Fibroblast of skin of scalp (primary cell): ENCODE measurements at places on chromosomes 1 and 21.

- no peak for DNase-seq
Observed at GRCh38 chr1:147185432-147185831, 13.2 kb upstream of the PRKAB2 start.

GRCh38 chr21:29228306-29228705 lies 70.4 kb upstream of the BACH1 start:
- no peak for DNase-seq

DNA sequence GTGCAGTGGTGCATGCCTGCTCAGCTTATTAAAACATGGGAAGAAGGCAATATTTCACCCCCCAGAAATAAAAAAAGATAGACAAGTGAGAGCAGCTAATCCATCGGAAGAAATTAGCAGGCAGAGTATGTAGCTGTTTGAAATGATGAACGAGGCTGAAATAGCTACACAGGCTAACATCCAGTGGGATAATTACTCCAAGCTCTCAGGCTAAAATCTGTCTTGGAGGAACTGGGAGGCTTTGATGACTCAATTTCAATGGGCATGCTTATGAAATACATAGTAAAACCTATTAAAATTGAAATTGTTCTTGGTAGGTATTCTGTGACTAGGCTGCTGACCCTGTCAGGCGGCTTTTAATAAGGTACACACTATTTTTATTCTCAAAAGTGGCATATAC lies 84.1 kb upstream of the RRP15 start:
- DNase-seq, result peak; percentile 3

GRCh38 chr1:30332116-30333094 lies 391.0 kb downstream of the MATN1 start:
- no peak for DNase-seq

DNA sequence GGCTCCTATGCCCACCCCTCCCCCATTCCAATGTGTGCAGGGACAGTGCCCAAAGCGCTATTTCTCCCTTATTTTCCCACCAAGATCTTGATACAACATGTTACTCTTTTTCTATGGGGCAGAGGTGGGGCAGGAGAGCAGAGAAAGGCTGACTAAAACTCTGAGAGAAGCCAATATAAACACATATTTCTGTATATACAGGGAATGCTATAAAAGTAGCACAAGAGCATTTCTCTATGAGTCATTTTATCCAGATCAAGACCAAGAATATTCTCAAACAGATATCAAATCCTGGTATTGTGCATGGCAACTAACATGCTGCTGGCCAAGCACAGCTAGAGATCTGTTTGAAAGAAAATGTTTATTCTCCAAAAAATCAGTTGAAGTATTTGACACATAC lies 7.3 kb downstream of the WDR26 start:
- DNase-seq, result peak; percentile 79

DNA sequence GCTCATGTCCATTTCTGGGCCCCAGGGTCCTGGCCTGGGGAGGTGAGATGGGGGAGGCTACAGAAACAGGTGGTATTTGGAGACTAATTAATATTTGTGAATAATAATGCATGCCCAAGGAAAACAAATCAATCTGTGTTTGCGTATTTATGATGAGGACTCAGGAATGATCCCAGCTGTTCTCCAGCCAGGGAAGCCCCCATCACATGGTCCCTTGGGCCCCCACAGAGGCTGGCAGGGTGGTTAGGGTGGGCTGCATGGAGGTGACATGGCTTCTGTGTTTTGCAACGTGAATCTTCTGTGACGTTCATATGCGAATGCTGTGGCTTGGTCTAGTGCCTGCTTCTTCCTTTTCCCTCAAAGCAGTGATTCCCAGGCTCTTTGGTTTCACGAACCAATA lies 10.5 kb downstream of the PTPRF start:
- no peak for DNase-seq

- peak; percentile 35 for DNase-seq
Observed at GRCh38 chr1:91513160-91513559, 12.5 kb downstream of the CDC7 start.

DNA sequence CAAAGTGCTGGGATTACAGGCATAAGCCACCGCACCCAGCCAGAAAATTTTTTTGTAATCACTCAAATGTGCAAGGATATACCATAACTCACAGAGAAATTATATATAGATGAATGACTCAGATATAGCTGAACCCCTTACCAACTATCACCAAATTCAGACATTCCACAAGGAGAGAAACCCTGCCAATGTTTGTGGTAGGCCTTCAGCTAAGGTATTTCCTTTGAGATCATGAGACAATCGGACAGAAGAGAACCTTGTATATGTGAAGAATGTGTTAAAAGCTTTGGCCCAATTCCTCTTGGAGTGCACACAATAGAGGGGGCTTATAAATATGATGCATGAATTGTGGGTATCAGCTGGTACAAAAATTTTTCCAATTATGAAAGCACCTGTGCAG lies 50.7 kb downstream of the ZNF684 start:
- peak; percentile 62 for DNase-seq

GRCh38 chr1:44489481-44489880 lies 84.4 kb downstream of the RNF220 start:
- no peak for DNase-seq

DNA sequence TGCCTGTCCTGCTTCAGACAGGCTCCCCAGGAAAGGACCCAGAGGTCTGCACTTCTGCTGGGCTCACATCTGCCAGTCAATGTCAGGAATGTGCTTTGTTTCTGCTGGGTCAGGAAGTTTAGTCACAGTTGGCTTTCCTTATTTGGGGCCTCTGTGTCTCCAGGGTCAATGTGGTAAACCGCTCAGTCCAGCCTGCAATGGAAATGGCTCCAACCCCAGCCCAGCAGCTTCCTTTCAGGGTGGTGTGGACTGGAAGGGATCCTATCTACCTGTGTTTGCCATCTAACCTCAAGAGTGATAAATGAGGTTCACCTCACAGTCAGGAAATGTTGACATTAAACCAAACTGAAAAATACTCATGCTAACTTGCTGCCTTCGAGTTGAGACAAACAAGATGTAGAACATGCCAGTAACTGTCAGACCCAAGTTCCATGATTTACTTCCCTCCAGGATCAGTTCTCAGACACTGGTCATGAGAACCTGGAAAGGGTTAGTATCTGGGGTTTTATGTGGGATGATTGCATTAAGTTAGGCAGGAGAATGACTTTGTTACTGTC lies 20.3 kb downstream of the ENO1 start:
- DNase-seq, result peak; percentile 86

- peak; percentile 99 for DNase-seq
Observed at GRCh38 chr1:193335806-193336428, 149.5 kb upstream of the B3GALT2 start.

DNA sequence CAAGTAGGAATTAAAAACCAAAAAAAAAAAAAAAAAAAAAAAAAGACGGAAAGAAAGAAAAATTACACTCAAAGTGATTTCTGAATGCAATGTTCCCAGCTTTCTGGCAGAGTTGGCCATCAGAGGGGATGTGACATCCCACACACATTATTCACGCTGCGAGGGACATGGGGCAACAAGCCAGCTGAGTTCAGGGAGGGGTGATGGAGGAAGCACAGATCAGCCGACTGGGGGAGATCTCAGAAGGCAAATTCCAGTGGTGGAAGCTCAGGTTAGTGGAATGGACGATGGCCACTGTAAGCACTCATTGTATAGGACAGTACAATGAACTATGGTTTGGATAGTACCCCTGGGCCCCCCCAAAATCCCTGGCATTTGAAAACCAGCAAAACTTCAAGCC lies 311.9 kb downstream of the PCP4 start:
- DNase-seq, result no peak
